ENCODE measurements at places on chromosomes 7 and 10. TPM values are rescaled to one million over a fixed set of nuclear protein-coding genes. Genes with fewer than 3 reads are reported as not detected.

TRIM74 gene
- 1.8 TPM for total RNA-seq

SSMEM1 gene
- total RNA-seq: not detected

EEPD1 gene
- total RNA-seq: 1.2 TPM

PLPP4 gene
- not detected for total RNA-seq

MKX gene
- total RNA-seq: 2.2 TPM

SP8 gene
- not detected for total RNA-seq

MYOZ1 gene
- not detected for total RNA-seq

CNNM1 gene
- 0.31 TPM for total RNA-seq

ZNF485 gene
- 2.8 TPM for total RNA-seq

NODAL gene
- not detected for total RNA-seq

CYP2C19 gene
- 0.42 TPM for total RNA-seq

TBC1D12 gene
- 1.9 TPM for total RNA-seq

OGDH gene
- total RNA-seq: 82.7 TPM

RRP12 gene
- 33.5 TPM for total RNA-seq

ANKRD22 gene
- total RNA-seq: 0.24 TPM

HOXA4 gene
- total RNA-seq: 0.79 TPM

Measured in activated T-cell treated with anti-CD3 and anti-CD28 coated beads, Interleukin-2, amount 50 U/mL, for 72 hours (primary cell).